Neural crest cell (in vitro differentiated cells): ENCODE measurements at places on chromosomes 7 and 10. TPM values are rescaled to one million over a fixed set of nuclear protein-coding genes. Genes with fewer than 3 reads are reported as not detected.

Gene FBH1
- 73.7 and 74.6 TPM in 2 replicates for total RNA-seq

Gene RBP3
- not detected in 2 replicates for total RNA-seq

Gene TPK1
- 3.3 and 4.0 TPM in 2 replicates for total RNA-seq

Gene NEUROD6
- total RNA-seq: not detected in 2 replicates
